H54 (cell line): ENCODE measurements at places on chromosomes 3 and 15.

DNA sequence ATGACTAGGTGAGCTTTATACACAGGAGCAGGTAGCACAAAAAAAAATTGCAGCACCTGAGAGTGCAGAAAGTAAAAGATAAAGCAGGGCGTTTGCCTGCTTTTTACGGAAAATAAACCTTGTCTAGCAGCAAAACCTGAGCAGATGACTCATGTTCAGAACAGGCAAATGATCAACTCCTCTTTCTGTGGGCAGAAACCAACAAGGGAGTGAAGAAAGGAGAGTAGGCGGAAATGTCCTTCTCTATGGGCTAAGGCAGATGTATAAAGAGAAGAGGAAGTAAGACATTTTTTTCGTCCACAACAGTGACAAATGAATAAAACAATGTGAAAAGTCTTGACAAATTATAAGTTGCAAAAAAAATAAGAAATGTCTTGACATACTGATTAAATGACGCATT, 24.5 kb upstream of the GMNC start:
- DNase-seq = no peak

DNA sequence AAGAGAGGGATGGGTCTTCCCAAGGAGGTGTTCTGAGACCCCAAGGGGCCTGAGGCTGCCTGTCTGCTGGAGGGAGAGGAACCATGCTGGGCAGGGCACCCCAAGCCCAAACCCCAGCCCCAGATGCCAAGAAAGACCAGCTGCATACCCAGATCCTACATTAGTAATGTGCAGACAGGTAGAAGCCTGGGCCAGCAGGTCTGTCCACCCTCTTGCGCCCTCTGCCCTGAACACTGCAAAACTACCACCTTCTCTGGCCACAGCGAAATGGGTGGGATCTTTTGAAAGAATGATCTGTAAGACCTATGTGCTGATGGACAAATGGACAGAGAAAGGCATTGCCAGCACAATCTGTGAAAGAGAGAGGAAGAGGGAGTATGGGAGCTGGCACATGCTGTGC, 283.2 kb downstream of the EPHB1 start:
- DNase-seq = no peak

DNA sequence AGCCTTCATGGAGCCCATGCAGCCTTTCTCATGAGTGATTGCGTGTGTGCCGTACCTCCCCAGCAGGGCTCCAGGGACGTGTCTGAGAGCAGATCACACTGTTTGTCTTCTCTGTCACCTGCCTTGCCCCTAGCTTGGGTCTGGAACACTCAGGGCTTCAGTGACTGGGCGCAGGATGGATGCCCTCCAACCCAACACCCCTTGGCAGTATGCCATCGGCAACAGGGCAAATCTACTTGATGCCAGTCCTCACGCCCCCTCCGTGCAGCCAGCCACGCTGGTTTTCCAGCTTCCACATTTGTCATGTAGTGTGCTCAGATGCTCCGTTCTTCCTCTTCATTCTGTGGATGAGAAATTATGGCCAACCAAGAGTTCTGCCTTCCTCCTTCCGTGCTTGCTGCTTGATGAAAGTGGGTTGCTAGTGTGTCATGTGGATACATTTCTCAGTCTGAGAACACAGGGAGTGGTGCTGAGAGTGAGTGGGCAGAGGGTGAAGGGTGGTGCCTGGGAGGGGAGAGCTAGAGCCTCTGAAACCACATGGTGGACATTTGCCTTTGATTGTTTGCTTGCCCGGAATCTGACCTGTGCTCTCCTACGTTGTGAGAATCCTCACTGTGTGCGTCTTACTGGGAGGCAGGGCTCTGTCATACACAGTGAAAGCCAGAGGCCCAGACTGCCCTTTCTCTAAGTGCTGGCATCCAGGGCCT, 97.2 kb downstream of the FAM43A start:
- DNase-seq = no peak

DNA sequence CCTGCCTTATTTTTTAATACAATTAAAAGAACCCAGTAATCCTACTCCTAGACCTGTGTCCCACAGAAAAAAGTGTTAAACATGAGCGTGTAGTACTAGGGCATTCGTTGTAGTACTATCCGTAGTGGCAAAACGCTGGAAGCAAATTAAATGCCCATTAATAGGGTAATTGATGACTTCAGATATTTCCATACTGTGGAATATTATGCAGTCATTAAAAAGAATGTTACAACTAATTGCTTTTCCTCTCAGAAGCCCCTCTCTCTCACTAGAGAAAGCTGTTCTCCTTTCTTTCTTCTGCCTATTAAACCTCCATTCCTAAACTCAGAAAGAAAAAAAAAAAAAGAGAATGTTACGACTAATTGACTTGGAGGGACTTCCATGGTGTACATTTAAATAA, 2.7 kb downstream of the BBS4 start:
- no peak for DNase-seq

GRCh38 chr3:154464440-154465190, 34.6 kb upstream of the GPR149 start:
- no peak for DNase-seq

- DNase-seq = no peak
Measured at GRCh38 chr3:156371701-156372100, 183.2 kb downstream of the SSR3 start.

GRCh38 chr15:52733696-52734255, 54.6 kb upstream of the ATOSA start:
- no peak for DNase-seq

DNA sequence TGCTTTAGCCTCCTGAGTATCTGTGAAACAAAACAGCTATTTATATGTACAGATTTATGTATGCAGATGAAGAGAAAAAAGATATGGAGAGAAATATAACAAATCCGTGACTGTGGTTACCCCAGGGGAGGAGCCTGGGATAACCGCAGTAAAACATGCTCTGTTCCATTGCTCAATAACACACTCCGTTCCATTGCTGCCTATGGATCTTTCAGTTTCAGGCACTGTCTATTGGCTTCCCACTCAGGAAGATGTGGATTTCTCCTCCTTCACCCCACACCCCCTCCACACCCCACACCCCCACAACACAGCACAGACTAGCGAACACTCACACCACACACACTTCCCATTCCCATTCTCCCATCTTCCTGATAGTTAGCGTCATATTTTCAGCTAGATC, 47.9 kb downstream of the CDCP1 start:
- no peak for DNase-seq

DNA sequence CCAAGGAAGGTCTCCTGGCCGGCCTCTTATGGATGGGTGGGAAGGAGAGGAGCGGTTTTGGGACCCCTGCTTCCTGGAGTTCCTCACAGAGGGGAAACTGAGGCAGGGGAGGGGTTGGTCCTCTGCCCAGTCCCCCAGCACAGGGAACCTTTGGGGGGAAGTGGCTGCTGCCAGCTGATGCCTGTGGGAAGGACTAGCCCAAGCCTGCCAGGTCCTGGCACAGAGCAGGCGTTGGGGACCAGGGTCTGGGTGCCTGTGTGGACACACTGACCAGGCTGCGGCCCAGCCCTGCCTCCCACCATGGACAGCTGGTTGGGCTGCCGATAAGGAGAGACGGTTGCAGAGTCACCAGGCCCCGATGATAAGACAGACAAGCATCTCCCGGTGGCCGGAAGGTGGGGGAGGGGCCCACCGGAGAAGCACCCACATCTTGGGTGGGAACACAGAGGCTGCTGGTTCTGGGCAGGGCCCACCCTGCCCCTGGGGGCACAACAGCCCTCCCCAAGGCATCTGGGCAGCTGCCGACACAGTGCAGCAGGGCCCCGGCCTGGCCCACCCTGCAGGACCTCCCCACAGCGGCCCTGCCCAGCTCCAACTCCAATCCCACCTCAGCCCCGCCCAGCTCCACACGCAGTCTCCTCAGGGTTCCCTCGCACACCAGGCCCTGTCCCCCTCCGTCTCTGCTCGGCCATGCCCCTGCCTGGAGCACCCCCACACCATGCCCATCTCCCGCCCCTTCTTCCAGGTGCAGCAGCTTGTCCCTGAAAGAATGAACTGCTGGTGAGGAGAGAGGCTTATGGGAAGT, 50.7 kb downstream of the DNAJB8 start:
- DNase-seq = no peak

DNA sequence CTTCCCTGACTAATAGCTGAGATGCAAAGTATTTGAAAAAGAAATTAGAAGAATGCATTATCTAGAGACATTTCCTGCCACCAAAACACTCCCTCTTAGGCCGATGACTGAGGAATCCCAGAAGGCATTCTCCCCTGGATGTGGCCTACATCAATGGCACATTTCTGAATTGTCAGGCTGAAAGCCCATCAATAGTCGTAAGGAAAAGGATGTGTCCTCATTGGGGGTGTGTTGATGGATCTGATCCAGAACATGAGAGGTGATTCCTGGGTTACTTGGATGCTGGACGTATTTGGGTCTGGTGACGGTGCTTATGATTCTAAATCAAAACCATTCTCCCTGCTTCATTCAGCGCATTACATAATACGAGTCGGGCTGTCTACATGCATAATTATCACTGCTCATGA, 216.9 kb upstream of the CDIN1 start:
- DNase-seq = no peak
